ENCODE measurements at places on chromosomes 7 and 10.

DNA sequence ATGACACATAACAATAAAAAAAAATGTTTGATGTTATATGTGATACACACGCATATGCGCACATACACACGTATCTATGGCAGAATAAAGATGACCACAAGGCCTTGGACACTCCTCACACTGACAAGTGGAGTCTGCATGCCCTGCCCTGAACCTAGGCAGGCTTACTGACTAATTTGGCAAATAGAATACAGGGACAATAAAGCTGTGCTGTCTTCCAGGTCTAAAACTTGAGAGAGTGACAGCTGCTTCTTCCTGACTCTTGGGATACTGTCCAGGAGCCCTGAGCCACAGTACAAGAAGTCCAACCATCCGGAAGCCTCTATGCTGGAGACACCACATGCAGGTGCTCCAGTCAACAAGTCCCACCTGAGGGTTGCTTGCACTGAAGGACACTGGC lies 20.3 kb downstream of the PARD3 start:
- DNase-seq = no peak

- DNase-seq = no peak
These were observed 299.9 kb downstream of the C7orf25 start for GRCh38 chr7:42611961-42612360.

DNA sequence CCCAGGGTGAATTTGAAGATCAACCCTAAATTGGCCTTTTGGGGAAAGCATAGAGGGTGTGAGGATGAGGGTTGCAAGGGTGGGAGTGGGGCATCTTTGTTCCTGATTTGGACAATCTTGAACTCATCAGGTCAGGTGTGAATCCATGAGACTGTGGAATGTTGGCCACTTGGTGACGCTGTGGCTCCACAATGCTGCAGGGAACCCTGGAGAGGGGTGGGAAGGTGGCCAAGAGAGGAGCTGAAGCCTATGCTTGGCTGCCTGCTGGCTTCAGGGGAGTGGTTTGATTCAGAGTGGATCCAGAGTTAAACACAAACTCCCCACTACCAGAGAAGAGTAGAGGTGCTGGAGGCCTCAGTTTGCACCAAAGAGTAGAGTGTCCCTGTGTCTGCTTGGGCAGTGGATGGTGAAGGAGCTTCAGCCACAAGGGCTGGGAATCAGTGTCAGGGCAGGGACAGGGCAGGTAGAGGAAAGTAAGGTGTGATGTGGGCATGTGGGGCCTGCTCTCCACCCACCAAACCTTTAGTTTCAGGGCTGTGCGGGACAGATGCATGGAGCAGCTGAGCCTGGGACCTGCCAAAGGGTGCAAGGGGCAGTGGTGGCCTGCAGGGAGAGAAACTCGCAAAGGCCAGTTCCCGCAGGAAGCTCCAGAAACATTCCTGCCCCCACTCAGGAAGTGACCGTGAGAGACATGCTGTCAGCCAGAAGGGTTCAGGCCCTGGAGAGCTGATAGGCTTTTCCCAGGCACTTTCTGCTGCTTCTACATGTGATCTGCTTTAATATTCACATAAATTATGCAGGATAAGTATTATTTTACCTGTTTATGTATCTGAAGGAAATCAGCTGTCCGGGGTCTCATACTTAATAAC lies 81.0 kb upstream of the PRSS58 start:
- DNase-seq = no peak

GRCh38 chr7:150736864-150737263 lies 354 bp upstream of the GIMAP5 start:
- no peak for DNase-seq

DNA sequence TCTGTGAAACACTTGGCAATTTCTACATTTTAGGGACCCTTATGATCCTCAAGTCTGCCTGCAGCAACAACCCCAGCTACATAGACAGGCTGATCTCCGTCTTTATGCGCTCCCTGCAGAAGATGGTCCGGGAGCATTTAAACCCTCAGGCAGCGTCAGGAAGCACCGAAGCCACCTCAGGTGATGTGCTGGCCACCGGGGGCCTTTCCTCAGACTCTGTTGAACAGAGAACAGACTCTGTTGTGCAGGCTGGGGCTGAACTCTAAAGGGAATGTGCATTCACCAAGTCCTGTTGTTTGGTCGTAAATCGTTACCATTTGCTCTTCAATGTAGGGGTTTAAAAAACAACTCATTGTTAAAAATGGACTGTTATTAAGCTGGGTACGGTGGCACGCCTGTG lies 86.3 kb downstream of the TRRAP start:
- no peak for DNase-seq

GRCh38 chr7:45626441-45627430 lies 52.6 kb downstream of the ADCY1 start:
- no peak for DNase-seq

DNA sequence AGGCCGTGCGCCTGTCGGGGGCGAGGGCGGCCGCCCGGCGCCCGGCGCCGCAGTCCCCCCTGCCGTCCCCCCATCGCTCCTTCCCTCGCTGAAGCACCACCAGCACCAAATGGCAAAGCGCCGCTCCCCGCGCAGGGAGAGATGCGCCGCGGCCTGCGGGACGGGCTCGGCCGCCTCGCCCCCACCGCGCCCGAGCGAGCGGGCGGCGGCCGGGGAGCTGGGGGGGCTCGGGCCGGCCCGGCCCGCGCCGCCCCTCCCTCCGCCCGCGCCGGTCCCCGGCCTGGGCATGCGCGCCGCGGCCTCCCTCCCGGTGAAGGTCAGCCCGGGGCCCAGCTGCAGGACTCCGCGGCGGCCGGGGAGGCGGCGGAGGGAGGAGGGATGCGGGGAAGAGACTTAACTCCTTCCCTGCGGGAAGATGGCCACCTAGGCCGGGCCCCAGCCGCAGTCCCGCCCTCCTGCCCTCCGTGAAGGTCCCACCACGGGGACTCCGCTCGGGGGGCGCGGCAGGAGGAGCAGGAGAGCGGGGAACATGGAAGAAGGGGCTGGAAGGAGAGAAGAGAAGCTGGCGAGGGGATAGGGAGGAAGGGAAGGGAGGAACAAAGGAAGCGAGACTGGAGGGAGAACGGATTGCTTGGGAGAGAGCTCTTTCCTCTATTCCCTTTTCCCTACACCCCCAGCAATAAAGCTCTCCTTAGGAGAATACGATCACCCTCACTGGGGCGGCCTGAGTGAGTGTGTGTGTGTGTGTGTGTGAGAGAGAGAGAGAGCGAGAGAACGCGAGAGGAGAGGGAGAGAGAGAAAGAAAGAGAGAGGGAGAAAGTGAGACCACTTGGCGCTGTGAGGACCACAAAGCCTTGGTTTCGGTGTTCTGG lies 3.4 kb upstream of the SMARCD3 start:
- peak; percentile 93 for DNase-seq
